Gastrocnemius medialis (tissue), 4 donors: ENCODE measurements at places on chromosomes 12 and 14.

GRCh38 chr12:77351860-77352259 lies 286.5 kb upstream of the E2F7 start:
- DNase-seq, result no peak

DNA sequence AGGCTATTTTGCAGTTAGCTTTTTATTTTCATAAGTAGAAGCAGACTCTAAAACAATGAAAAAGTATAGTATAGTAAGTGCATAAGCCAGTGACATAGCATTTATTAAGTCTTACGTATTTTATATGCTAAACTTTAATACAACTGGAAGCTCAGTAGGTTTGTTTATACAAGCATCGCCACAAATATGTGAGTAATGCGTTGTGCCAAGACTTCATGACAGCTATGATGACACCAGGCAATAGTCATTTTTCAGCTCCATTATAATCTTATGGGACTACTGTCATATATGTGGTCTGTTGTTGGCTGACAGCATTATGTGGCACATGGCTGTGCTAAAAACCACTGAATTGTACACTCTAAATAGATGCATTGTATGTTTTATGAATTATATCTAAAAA lies 40.3 kb downstream of the SLC38A2 start:
- no peak for DNase-seq

- DNase-seq, result no peak
Observed at GRCh38 chr12:121005346-121005815, 10.9 kb downstream of the C12orf43 start.

- DNase-seq, result no peak
Observed at GRCh38 chr14:70130482-70130881, 58.3 kb downstream of the SLC8A3 start.

DNA sequence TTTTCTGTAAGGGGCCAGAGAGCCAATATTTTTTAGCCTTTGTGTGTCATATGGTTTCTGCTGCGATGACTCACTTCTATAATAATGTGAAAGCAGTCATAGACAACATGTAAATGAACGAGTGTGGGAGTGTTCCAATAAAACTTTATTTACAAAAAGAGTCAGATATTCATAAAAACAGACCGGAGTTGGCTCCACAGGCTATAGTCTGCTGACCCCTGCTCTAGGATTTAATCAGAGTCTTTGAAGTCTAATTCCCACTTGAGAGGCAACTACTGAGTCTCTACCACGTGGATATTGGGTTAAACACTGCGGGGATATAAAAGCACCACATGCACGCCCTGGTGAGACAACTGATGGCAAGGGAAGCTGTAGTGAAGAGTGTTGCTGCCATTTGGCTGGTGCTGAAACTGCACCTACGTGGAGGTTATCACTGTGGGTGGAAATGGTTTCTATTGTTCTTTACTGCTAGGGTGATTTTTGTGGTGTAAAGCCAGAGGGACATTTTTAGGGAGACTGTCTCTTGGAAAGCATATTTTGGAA lies 3.6 kb upstream of the NINJ2 start:
- DNase-seq, result no peak

- no peak for DNase-seq
Observed at GRCh38 chr12:23525450-23526072, 423.9 kb downstream of the SOX5 start.

- DNase-seq, result no peak
Observed at GRCh38 chr14:19878029-19878642, 3.2 kb downstream of the OR4K2 start.

DNA sequence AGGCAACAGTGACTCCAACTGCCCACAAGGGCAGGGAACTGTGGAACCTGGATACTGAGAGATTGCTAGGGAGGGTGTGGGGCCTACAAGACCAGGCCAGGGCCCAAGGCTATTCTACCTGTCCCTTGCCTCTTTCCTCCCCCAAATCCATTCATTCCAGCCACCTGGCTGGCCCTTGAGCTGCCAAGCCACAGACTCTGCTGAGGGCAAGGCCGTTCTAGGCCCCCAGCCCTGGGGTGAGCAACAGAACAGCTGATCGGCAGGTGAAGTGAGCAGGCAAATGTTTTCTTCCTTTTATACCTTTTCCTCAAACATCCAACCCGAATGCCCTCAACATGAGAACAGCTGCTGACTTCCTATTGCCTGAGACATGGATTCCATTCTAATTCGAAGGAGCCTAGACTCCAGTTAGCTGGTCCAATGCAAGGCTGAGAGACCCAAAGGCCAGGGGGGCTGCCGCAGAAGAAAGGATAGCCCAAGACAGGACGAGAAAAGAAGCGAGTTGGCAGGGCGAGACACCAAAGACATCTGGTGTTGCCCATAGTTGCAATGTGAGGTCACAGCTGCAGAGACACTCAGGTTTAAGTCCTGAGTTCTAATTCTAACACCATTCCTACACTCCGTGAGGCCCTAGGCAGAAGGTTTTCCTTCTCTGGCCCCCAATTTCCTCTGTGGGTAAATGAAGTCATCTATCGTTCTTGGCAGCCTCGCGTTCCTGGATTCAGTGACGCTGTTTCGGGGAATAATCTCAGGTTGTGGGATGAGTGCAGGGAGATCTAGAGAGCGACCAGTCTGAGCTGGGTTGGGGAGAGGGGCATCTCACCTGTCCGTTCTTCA lies 1.7 kb downstream of the C1QL4 start:
- no peak for DNase-seq

GRCh38 chr14:24259282-24260025 lies 3.5 kb downstream of the TGM1 start:
- no peak for DNase-seq

GRCh38 chr14:22390824-22391461 lies 198.1 kb downstream of the DAD1 start:
- no peak for DNase-seq

GRCh38 chr14:45287610-45288009 lies 34.6 kb upstream of the MIS18BP1 start:
- no peak for DNase-seq

- no peak for DNase-seq
Observed at GRCh38 chr12:1843641-1844005, 23.3 kb downstream of the LRTM2 start.

DNA sequence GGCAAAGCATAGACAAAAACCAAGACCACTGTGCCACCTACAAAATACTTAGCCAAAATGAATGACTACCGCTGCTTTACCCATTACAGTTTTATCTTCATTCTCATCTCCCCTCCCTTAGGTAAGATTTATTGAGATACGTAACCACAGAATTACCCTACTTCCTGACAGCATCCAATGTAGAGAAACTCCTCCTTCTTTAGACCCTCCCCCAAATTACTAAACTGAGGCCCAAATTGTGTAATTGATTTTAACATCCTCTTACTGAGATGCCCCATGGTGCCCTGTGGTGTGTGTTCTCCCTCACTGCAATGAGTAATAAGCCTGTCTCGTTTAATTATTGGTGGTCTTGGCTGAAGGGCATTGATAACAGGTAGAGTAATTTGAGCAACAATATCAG lies 19.1 kb downstream of the VRK1 start:
- no peak for DNase-seq

- DNase-seq, result no peak
Observed at GRCh38 chr14:105074601-105075053, 9.4 kb upstream of the GPR132 start.

DNA sequence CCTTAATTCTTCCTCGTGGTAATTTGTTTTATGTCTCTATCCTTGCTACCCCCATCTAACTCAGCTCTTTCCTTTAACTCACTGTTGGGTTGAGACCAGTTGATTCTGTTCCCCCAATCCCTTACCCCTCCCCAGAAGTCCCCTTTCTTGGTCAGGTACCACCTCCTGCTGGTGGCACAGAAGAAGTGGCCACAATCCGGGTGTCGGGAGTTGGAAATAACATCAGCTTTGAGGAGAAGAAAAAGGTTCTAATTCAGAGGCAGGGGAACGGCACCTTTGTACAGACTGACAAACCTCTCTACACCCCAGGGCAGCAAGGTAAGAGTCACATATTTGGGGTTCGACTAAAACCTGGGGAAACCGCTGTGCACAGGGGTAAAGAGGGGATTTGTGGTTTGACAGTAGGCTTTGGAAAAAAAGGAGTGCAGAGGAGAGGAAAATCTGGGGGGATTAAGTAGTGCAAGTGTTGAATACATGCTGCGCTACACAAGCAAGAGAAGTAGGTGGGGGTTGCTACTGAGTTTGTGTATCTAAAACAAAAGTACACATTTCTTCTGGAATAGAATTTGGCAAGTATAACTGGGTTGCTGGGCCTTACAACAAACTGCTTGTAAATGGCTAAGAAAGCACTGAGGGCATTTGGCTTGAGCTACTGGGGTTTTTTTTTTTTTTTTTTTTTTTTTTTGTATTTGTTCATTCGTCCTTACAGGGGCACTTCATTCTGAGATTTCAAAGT lies 1.3 kb downstream of the A2ML1 start:
- no peak for DNase-seq

GRCh38 chr14:63266106-63266505 lies 52.6 kb downstream of the GPHB5 start:
- DNase-seq, result no peak

- DNase-seq, result no peak
Observed at GRCh38 chr14:56341766-56342493, 223.7 kb downstream of the PELI2 start.

DNA sequence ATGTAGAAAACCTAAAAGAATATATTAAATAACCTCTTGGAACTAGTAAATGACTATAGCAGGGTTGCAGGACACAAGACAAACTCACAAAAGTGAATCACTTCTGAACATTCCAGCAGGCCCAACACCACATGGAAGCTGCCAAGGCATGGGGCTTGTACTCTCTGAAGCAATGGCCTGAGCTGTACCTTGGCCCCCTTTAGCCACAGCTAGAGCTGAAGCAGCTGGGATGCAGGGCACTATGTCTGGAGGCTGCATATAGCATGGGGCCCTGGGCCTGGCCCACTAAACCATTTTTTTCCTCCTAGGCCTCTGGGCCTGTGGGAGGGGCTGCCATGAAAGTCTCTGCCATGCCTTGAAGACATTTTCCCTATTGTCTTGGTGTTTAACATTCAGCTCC lies 1067.3 kb downstream of the LRFN5 start:
- DNase-seq, result no peak

- no peak for DNase-seq
Observed at GRCh38 chr12:28973491-28973890, 175.6 kb upstream of the FAR2 start.

DNA sequence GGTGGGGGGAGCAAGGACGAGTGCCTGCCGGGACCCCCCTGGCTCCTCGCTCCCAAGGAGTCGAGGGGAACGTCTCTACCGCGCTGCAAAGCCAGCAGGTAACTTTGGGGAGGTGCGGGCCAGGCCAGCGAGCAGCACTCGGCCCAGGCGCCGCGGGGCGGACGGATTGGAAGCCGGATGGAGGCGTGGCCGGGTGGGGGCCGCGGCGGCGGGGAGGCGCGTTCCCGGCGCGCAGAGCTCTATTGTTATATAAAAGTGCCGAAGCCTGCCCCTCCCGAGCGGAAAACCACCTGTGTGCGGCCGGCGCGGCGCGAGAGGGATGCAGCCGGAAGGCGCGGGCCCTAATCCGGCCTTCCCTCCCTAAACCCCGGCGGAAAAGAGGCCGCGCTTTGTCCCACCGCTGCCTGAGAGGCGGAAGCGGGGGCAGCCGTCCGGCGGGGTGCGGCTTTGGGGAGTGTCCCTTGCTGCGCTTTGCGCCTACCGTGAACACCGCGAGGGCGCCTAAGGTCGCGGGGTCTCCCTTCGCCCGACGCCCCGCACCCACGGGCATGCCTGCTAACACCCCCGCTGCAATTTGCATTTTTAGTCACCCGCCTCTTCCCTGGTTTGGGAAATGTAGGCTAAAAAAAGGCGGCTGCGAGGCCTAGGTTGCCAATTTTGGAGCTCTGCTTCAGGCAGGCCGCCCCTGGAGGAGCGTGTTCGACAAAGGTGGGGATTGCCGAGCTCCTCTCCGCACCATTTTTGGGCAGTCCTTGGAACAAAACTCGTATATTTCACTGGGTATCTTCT lies 1.7 kb upstream of the DUSP6 start:
- no peak for DNase-seq

GRCh38 chr14:76257111-76257803 lies 105.5 kb downstream of the GPATCH2L start:
- DNase-seq, result no peak

- no peak for DNase-seq
Observed at GRCh38 chr12:57039016-57039798, 10.7 kb downstream of the MYO1A start.

DNA sequence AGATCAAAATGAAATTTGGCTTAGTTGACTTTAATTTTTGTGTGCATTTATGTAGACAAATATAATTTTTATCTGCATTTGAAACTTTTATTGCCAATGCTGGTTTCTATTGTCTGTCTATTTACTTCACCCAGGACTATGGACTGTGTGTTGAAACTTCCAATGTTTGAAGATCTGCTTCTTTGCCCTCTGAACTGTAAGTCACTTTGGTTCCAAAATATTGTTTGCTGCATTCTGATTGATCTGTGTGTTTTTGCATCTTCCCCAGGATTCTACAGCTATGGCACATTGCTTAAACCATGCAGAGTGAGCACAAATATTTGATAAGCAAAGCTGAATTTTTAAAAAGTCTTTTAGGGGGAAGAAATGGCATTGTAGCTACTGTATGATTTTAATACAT lies 131.0 kb upstream of the SOX5 start:
- DNase-seq, result no peak

GRCh38 chr12:28933864-28934527 lies 215.1 kb upstream of the FAR2 start:
- no peak for DNase-seq

DNA sequence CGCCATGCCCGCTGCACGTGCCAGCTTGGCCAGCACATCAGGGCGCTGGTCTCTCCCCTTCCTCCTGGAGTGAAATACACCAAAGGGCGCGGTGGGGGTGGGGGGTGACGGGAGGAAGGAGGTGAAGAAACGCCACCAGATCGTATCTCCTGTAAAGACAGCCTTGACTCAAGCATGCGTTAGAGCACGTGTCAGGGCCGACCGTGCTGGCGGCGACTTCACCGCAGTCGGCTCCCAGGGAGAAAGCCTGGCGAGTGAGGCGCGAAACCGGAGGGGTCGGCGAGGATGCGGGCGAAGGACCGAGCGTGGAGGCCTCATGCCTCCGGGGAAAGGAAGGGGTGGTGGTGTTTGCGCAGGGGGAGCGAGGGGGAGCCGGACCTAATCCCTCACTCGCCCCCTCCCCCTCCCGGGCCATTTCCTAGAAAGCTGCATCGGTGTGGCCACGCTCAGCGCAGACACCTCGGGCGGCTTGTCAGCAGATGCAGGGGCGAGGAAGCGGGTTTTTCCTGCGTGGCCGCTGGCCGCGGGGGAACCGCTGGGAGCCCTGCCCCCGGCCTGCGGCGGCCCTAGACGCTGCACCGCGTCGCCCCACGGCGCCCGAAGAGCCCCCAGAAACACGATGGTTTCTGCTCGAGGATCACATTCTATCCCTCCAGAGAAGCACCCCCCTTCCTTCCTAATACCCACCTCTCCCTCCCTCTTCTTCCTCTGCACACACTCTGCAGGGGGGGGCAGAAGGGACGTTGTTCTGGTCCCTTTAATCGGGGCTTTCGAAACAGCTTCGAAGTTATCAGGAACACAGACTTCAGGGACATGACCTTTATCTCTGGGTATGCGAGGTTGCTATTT lies 914 bp upstream of the CCND2 start:
- no peak for DNase-seq

GRCh38 chr12:117688446-117688845 lies 280.3 kb downstream of the KSR2 start:
- DNase-seq, result no peak

- DNase-seq, result no peak
Observed at GRCh38 chr14:68182492-68182891, 362.9 kb downstream of the RAD51B start.
